ENCODE measurements at places on chromosomes 16 and 17.

GRCh38 chr17:72068643-72069042 lies 52.2 kb upstream of the SOX9 start:
- DNase-seq: no peak

DNA sequence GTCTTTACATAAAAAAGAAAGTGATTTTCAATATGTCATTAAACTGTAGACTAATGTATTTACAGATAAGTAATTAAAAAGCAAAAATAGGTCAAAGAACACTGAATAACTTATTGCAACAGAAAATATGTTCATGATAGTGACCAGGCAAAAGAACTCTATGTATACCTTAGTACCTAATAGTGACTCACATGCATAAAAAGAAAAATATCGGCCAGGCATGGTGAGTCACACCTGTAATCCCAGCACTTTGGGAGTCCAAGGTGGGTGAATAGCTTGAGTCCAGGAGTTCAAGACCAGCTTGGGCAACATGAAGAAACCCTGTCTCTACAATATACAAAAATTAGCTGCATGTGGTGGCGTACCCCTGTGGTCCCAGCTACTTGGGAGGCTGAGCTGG lies 33.0 kb upstream of the TOM1L1 start:
- no peak for DNase-seq

GRCh38 chr17:42803074-42803883 lies 4.6 kb downstream of the CNTD1 start:
- no peak for DNase-seq

GRCh38 chr16:19737306-19738038 lies 19.4 kb downstream of the IQCK start:
- no peak for DNase-seq

DNA sequence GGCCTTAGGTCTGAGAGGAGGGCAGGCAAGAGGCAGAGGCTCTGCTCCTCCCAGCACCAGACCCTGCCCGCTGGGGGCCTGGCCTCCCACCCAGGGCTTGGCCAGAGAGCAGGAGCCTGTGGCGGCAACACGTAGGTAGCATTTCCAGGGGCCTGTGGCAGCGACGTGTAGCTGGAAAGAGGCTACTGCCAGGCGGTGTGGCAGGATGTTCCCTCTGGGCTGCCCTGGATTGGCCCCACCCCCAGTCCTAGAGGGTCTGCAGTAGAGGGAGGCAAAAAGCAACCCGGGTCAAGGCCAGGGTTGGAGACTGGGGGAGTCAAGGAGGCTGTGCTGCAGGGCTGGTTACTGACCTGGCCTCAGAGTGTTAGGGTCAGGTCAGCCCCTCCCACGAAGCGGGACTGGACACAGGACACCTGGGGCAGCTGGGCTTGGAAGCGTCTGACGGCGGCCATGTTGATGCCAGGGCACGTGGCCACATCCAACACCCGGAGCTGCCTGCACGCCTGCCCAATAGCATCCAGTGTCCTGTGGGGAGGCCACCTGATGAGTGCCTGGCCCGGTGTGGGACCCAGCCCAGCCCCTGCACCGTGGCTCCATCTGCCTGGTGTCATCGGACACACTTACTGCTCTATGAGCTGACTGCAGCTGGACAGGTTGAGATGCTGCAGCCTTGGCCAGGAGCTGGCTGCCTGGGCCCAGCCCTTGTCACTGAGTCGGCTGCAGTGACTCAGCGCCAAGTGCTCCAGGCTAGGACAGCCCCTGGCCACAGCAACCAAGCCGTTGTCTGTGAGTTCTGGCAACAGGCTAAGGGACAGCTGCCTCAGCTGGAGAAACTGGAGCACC lies 8.5 kb downstream of the ELMO3 start:
- peak; percentile 84 for DNase-seq

DNA sequence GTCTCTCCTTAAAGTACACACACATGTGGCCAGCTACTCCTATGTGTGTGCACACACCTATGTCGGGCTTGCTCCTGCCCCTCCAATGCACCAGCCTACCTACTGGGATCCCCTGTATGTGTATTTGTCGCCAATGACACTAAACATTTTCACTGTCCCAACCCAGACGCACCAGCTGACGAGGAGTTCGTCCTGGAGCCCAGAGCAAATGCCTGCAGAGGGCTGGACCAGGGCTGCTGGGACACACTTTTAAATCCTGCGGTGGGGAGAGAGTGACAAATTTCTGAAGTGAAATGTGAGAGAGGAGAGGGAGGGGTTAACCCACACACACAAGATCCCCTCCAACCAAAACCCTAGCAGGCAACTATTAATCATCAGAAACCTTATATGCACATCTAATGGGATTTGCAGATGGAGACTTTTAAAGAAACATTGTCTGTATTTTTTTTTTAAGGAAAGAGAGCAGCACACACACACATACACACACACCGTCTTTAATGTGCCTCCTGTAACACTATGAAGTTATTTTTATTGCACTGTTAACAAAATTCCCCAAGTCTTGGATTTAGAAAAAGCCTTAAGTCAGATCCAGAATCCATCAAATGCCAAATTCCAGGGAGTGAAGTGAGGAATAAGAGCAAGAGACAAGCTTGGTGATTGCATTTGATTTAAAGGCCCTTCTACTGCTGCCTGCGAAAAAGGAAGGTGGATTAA lies at the start of gene MEOX1:
MEOX1 (minus strand) TSS at position 224 of the 714 bp plus-strand sequence. CDS start 388 bp downstream, outside the sequence.
- DNase-seq: peak; percentile 79
